ENCODE measurements at places on chromosomes 12 and 14.
A peak's percentile ranks its signal among the peaks of the same experiment; 100 is the strongest.

GRCh38 chr12:54228471-54228870, 39.7 kb upstream of the SMUG1 start:
- no peak for DNase-seq

GRCh38 chr12:105315130-105315529, 15.4 kb upstream of the C12orf75 start:
- no peak for DNase-seq

DNA sequence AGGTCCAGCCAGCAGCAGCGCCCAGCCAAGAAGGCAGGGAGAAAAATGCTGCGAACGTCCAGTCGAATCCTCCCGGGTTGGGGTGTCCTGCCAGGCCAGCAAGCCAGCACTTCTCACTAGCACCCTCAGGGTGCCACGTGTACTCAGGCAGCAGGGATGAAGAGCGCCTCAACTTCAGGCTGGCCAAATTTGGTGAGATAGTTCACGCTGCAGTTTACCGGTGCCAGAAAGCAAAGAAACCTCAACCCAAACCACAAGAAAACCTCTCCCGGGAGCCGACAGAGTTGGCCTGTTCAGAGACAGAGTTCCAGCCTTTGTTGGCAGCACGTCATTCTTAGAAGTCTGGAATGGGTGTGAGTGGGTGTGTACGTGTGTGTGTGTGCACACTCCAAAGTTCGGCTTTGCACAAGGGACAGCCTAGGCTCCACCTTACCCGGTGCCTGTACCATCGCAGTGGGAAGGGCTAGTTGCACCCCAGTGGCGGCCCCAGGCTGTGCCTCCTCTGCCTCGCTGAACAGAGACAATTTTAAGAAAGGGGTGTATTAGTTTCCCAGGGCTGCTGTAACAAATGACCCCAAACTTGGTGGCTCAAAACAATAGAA, 42.1 kb downstream of the ELK3 start:
- DNase-seq: no peak

GRCh38 chr12:68304626-68305025, 27.5 kb downstream of the MDM1 start:
- DNase-seq: no peak

- peak; percentile 37 for DNase-seq
Observed at GRCh38 chr12:26833743-26834490, 923 bp upstream of the ITPR2 start.

DNA sequence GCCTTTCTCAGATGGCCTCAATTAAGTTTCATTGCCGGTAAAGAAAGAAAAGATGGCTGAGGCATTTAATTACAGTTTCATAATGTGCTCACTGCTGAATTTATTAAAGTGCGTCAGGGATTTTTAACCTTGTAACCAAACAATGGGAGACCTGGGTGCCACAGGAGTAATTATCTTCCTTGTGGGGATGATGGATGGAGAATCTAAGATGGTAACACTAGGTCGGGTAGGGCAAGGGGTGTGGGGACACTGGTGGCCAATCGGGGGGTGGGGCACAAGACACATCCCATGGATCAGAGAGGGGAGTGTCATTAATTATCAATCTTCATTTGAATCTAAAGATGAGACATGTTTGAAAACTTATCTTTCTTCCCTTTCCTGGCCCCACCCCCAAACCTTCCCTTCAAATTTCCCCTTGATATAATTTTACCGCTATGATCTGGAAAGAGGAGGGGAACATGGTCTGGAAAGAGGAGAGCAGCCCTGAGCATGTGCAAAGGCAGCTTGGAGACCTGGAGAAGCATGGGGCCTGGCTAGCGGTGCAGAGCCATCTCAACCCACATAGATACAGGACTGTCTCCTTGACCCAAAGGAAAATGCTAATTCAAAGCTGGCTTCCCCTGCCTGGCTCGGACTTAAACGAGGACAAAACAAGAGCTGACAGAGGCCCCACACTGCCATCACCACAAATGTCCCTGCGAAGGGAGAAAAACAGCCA, 231.3 kb upstream of the NOS1 start:
- no peak for DNase-seq

DNA sequence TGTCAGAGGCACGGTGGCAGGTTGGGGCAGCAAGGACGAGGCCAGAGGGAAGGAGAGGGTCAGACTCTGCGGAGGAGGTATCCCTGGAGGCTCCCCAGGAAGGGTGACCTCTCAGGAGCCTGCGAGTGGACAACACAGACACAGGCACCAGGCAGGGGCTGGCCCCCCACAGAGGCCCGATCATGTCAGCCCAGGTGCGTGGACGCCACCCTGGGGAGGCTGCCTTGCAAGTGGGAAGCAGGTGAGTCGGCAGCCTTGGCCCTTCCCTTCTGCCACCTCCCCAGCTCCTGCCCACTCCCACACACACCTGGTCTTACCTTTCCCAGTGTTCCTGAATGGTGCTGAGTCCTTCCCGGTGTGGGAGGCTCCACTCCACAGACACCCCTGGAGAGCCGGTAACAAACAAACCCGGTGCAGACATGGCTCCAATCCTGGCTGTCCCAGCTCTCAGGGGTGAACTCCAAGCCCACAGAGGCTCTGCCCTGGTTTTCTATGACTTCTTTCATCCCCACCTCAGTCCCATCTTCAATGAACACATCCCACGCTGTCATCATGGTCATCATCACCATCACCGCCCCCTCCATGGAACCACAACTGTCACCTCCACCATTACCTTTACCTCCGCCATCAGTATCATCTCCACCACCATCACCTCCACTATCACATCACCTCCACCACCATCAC, 5.2 kb downstream of the ZBTB42 start:
- no peak for DNase-seq

DNA sequence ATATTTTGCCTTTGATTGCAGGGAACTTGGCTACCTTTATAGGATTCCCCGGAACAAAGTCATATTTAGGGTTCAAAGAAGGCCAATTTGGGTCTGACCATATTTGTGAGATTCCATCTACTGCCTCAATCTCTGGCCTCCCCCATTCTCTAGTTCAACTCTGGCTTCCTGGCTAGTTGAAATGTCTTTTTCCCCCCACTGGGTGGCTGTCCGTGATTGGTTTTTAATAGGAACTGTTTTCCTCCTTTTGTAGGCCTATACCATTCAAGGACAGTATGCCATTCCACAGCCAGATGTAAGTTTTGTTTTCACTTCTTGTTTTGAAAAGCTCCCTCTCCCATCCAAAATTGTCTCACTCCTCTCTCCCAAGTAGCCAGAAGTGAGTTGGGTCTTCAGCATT, 13.8 kb downstream of the PCBP2 start:
- DNase-seq: no peak

- no peak for DNase-seq
Observed at GRCh38 chr14:56715938-56716337, 94.3 kb downstream of the OTX2 start.

DNA sequence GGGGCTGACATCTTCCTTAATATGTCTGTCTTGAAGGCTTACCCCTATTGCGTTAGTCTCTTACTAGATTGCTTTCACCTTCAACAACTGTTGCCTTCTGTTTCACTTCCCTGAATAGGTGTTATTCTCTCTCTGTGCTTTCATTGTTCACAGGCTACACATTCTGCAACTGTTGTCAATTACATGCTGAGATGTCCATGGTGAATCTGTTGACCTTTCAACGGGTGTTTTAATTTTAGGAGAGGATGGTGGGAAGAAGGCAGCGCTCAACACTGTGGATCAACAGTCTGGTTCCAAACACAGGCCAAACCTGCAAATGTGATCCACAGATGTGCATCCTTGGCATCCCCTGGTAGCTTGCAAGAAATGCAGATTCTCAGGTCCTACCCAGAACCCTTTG, 101.9 kb downstream of the DACT1 start:
- no peak for DNase-seq

- no peak for DNase-seq
Observed at GRCh38 chr14:29290441-29290840, 523.9 kb downstream of the FOXG1 start.

DNA sequence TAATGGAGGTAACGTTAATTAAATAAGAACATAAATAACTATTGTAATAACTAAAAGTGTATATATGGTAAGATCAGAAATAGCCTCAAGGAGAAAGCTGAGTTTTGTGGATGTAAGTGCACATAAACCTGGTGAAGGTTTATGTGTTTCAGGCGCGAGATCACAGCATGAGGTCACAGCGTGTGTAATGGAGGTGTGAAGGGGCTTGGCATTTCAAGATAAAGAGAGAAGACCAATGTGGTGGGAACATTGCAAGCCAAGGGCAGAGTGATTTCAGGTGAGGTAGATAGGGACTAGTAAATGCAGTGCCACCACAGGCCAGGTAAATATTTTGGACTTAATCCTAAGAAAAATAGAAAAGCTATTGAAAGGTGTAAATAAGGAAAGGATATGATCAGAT, 21.7 kb upstream of the KICS2 start:
- no peak for DNase-seq

DNA sequence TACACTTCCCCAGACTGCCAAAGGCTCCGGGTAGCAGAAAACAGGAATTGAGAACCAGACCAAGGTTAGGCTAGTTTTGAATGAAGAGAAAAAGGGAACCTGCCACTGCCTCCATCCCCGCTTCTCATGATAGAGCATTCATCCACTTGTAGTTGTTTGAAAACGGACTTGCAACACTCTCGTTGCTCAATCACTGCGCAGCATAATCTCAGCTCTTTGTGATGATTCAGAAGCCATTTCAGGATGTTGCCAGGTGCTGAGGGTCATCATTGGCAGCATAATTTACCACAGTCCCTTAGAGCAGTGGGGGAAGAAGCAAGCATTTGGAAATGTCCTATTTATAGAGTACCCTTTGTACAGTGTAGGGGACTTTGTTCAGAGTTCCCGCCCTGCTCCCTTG, 25.6 kb downstream of the KCNK13 start:
- DNase-seq: no peak

GRCh38 chr12:104486943-104487819, 30.4 kb downstream of the CHST11 start:
- DNase-seq: no peak

- DNase-seq: no peak
Observed at GRCh38 chr14:88542857-88543795, 11.7 kb downstream of the PTPN21 start.

- DNase-seq: no peak
Observed at GRCh38 chr12:9615420-9616136, 7.9 kb upstream of the KLRB1 start.

GRCh38 chr12:75656648-75657047, 145.2 kb upstream of the KRR1 start:
- no peak for DNase-seq

DNA sequence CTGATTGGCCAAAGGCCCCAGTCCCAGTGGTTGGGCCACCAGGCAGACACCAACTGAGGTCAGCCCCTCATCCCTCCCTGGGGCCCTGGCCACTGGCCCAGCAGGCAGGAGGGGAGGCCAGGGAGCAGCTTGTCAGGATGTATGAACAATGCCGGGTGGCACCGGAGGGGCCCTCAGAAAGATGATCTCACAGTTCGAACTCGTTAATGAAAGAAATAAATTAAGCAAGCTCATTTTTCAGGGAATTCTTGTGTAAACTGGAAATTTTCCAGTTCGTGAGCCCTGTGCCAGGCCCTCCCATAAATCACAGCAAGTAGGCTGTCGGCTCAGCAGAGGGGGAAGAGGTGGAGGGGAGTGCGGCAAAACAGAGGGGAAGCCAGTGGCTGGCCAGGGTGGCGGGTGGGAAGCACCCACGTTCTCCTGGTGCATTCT, 177.0 kb upstream of the VASH1 start:
- no peak for DNase-seq

DNA sequence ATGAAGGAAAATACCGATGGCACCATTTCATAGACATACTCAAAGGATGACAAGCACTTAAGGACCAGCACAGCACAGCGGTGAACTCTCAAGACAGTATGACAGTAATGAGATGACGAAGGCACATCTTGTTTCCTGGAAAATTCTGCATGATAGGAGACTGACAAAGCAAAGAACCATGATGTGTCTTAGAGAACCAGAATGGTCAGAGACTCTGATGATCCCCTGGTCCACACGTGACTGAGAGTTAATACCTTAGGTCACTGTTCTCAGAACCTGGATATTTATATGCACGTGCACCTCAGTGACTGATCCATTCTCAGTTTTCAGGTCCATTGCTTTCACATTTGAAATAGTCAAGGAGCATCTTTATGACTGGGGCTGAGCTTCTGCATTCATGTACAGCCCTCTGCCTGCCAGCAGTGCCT, 35.3 kb downstream of the PROX2 start:
- DNase-seq: no peak

DNA sequence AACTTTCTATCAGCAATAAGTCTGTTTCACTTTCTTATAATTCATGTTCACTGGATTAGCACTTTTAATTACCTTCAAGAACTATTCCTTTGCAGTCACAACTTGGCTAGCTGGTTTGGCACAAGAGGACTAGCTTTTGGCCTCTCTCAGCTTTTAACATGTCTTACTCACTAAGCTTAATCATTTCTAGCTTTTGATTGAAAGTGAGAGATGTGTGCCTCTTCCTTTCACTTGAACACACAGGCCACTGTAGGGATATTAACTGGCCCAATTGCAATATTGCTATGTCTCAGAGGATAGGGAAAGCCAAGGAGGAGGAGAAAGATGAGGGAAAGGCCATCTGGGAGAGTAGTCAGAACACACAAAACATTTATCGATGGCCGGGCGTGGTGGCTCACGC, 92.7 kb downstream of the PRICKLE1 start:
- DNase-seq: no peak

- DNase-seq: no peak
Observed at GRCh38 chr12:116783525-116784237, 45.6 kb downstream of the RNFT2 start.

GRCh38 chr12:76084863-76085519, 506 bp upstream of the NAP1L1 start:
- peak; percentile 60 for DNase-seq

- peak; percentile 40 for DNase-seq
Observed at GRCh38 chr12:113098441-113099028, 37.0 kb downstream of the RASAL1 start.

GRCh38 chr14:105499256-105500035, 8.4 kb downstream of the TEDC1 start:
- no peak for DNase-seq

- DNase-seq: peak; percentile 13
Observed at GRCh38 chr12:43957732-43958372, 122.0 kb downstream of the TMEM117 start.

DNA sequence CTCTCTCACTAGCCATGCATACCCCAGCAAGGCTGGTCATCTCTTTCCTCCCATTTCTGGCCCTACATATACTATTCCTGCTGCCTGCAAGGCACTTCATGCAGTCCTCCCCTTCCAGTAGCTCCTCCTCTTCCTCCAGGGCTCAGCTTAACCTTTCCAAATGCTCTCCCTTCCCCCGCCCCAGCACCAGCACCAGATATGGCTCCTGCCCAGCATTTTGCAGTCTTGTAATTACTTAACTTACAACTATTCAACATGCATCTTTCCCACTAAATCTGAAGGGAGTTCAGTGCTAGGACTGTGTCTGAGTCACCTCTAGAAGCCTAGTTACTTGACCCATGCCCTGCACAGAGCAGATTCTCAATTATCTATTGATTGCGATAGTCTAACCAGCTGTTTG, 1.8 kb upstream of the FBXO21 start:
- no peak for DNase-seq

GRCh38 chr12:122449317-122449716, 26.8 kb upstream of the CLIP1 start:
- DNase-seq: no peak

- DNase-seq: no peak
Observed at GRCh38 chr12:106308611-106309010, 6.1 kb downstream of the TCP11L2 start.

- DNase-seq: peak; percentile 96
Observed at GRCh38 chr14:65850429-65851135, 438.1 kb downstream of the FUT8 start.

Data from CD4-positive, CD25-positive, alpha-beta regulatory T cell (primary cell).